ENCODE measurements at places on chromosomes 2 and 18.

DNA sequence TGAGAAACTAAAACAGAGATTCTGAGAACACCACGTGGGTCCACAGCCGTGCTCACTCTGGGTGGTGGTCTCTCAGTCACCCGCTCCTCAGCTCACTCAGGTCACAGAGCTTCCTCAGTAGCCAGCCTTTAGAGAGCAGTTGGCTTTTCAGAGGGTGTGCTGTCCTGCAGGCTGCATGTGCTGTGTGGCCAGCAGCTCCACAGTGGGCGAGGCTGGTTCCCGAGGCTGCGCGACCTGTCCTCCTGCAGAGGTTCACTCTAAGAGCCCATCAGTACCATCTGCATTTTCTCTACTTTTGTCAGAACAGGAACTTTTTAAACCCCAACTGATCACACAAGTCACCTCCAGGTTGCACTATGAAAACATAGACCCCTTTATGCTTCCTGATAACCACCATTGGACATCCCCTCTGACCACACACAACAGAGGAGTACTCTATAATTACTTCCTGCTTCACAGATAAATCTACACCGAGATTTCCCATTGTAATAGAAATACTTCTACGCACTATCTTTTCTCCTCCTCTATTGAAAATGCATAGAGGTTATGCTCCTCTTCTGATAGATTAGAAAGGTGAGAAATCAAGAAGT lies 93.1 kb downstream of the GYPC start:
- no peak for DNase-seq

DNA sequence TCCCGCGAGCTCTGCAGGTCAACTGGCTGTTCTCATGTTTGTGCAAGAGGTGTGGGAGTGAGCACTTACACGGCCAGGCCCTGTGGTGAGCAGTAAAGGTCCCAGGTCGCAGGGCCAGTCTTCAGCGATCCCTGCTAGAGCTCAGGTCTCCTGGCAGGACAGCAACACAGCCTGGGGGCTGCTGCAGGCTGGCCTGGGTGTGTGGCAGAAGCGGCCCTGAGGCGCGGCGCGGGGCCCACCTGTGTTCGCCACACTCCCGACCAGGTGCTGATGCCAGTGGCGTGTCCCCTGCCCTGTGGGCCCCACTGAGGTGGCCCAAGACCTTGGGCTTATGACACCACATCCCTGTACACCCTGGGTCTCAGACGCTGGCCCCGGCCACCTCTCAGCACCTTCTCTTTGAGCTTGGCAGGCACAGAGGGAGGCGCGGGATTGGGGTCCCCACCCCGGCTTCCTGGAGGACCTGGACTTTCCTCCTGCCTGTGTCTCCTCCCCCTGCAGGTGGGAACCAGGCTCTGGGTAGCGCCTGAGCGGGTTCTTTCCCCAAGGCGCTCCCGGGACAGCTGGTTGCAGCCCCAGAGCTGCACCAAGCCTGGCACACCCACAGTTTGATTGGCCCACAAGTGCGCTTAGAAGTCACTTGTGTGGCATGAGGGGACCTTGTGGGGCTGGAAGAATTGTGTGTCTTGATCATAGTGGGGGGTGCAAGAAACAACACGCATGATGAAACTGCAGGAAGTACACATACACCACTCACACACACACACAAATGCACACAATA lies 59.2 kb downstream of the TWIST2 start:
- DNase-seq = no peak

DNA sequence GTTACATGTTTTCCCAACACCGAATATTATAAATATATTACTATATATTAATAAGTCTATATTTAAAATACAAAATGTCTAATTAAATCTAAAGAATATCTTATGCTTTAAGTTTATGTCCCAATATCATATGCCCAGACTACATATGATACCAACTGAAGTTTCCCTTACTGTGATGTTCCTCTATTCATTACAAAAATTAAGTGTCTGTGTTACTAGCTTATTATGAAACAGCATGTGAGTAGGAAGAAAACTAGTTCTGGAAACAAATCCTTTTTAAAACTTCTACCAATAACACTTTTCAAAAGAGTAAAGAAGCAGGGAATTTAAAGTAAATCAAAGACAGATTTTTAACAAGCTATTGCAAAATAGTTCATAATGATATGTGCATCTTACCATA lies 17.8 kb downstream of the HNRNPLL start:
- no peak for DNase-seq

GRCh38 chr2:218811382-218811781 lies 20.2 kb downstream of the PRKAG3 start:
- no peak for DNase-seq

- no peak for DNase-seq
Observed at GRCh38 chr2:225056330-225057073, 14.2 kb upstream of the DOCK10 start.

DNA sequence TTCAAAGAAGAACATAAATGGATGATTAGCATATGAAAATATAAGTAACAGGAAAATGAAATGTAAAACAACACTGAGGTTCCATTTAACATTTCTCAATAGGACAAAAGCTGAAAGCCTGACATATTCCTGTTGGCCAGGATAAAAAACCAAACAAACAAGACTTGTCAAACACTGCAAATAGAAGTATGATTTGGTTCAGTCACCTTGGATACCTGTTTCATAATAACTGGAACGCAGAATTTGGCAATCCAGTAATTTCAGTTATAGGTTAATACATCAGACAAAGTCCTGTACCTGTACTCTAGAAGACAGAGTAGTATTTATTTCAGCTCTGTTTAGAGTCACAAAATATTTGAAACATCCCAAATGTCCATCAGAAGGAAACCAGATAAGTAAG lies 16.5 kb upstream of the EVA1A start:
- DNase-seq = no peak

- DNase-seq = peak; percentile 60
Observed at GRCh38 chr2:159035790-159036411, 67.5 kb downstream of the TANC1 start.

- DNase-seq = no peak
Observed at GRCh38 chr2:88329815-88330603, 122.5 kb downstream of the FOXI3 start.

- DNase-seq = peak; percentile 21
Observed at GRCh38 chr2:187580462-187581124, 26.4 kb upstream of the TFPI start.

- no peak for DNase-seq
Observed at GRCh38 chr2:4427083-4427482, 723.7 kb downstream of the DCDC2C start.

DNA sequence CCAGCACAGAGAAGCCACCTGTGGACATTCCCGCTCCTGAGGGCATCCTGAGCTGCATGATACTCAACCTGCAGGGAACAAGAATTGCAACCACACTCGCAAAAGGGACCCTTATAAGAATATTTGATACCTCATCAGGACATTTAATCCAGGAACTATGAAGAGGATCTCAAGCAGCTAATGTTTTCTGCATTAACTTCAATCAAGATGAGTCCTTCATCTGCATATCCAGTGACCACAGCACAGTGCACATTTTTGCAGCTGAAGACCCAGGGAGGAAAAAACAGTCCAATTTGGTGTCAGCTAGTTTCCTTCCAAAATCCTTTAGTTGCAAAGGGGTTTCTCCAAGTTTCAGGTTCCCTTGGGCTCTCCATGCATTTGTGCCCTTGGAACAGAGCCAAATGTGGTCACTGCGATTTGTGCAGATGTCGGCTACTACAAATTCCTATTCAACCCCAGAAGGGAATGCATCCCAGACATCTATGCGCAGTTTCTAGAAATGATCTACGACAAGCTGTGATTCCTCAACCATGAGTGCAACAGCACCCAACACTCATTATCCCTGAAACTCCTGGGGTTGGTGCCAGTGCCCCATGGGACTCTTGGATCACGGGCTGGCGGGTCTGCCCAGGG lies 23.3 kb upstream of the FHOD3 start:
- no peak for DNase-seq

DNA sequence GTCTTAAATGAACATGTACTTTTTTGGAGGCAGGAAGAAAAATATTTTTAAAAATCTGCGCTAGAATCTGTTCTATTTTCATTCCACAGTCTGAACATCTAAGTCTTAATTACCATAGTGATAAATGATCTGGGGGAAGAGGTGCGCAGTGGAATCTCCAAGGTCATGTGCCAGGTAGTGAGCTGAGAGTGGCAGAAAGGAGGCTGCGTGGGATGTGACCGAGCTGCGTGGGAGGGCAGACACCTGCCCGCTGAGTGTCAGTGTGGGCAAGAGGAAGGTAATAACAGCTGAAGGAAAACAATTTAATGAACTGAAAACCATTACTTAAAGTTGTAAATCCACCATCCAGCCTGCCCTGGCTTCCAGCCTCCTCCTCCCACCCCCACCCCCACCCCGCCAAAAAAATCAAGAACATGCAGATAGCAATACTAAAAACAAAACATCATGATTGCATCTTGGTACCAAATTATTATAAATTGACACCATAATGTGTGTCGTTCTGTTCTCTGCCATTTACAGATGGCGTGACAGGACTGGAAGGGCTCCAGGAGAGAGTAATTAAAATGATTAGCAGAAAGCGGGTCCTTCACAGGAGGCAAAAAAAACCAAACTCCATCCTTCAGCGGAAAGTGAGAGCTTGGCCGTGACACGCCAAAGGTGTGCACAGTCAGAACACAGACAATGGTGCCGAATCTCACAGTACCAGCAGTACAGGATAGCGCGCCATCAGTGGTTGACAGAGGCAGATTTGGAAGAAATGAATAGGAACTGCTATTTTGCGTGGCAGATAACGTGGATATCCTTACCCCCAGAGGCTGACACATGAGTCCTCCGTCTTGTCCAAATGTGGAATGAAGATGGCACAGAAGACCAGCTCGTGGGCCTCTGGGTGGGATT lies 11.4 kb upstream of the DTNB start:
- no peak for DNase-seq

DNA sequence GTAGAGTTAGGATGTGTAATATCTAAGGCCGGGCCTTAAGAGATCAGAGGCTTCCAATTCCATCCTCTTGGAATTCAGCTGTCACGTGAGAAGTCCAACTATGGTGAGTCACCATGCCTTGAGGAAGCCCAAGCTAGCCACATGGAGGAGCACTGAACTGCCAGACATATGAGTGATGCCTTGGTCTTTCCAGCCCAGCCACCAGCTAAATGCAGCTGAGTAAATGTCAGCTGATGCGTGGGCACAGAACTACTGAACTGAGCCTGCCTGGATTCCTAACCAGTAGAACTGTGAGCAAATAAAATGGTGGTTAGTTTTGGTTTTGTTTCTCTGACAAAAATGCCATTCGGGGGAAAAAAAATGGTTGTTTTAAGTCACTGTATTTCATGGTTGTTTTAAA lies 153.7 kb upstream of the SERTAD2 start:
- no peak for DNase-seq

DNA sequence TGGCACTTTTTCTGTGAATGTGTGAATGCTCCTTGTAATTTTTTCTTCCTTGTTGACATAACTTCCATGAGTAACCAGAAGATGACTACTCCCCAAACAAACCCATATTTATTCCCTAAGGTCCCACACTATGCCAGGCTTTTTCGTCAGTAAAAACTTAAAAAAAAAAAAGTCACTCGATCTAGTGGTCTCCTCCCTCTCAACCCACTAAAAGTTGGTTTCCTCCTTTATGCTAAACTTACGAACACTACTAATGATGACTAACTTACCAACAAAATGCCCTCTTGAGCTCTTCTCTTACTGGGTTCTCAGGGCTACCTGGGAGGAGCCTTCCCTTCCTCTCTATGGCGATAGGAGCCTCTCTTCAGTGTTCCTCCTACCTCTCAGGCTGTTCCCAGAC lies 18.2 kb downstream of the ACVR1 start:
- DNase-seq = no peak

DNA sequence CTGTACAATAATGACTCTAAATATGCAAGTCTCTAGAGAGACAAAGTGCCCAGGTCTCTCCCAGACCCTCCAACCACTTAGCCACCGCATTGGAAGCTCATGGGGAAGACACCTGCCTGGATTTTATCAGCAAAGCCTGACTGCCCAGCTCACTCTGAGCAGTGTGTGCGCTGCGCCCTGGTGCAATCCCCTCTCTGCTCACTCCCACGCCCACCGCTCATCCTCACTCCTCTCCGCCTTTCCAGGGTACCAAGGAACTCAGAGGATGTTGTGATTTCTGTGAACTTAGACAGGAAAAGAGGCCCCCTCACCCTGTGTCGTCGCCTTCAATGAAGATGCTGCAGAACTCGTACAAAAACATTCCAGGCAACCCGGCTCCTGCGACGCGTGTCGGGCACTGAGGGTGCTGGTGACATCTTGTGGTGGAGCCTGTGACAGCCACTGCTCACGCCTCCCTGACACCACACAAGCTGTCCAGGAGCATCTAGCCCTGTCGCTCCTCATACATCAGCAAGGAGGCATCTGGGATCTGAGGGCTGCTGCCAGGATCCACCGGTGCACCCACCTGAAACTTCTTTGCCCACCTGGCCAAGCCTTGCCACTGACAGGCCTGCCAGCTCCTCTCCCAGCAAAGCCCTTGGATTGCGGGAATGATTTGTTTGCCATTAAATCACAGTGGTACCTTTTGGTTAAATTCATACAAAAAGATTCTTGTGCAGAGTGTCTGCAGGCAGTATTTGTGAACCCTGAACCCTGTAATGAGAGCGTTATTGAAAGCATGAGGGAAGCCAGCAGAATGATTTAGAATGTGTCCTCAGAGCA lies 220.4 kb downstream of the ZNF516 start:
- peak; percentile 81 for DNase-seq

- no peak for DNase-seq
Observed at GRCh38 chr2:1874101-1874865, 130.0 kb upstream of the PXDN start.

GRCh38 chr2:43276266-43276941 lies 50.0 kb upstream of the ZFP36L2 start:
- no peak for DNase-seq

DNA sequence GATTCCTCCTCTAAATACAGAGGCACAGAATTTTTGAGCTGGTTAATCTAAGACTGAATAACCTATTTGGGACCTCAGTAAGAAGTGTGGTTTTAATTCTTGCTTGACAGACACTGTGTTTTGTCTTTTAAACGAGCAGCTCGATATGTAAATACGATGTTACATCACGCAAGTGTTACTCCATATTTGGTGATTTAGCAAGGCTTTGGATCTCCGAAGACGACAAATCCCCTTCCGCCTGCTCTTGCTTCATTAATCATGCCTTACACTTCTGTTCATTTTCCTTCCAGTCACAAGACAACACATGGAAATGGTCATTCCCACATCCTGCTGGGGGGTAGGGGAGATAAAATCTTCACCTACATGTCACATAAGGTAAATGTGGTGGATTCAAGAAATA lies 9.4 kb downstream of the BCL11A start:
- DNase-seq = no peak

DNA sequence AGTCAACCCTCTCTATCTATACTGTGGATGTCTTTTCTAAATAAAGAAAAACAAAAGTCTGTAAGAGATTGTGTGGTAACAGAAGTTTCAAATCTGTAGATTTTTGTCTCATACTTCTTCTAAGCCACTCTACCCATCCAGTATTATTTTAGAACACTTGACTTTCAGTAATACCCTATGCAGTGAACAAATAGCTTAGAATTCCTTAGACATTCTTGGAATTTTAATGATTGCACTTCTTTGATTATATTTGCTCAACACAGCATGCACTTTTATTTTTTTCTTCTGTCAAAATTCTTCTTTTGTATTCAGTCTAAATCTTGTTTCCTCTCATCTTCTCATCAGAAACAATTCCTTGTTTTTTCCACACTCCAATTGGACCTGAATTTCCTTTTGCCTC lies 1080.2 kb downstream of the SUCLG1 start:
- DNase-seq = no peak
